Stimulated activated CD4-positive, alpha-beta T cell treated with anti-CD3 and anti-CD28 coated beads, TNF-alpha, amount 100 ng/mL, for 4 hours (primary cell): ENCODE measurements at places on chromosomes 3 and 15.

- DNase-seq, result no peak
Measured at GRCh38 chr3:42696356-42697288, 6.0 kb downstream of the HHATL start.

DNA sequence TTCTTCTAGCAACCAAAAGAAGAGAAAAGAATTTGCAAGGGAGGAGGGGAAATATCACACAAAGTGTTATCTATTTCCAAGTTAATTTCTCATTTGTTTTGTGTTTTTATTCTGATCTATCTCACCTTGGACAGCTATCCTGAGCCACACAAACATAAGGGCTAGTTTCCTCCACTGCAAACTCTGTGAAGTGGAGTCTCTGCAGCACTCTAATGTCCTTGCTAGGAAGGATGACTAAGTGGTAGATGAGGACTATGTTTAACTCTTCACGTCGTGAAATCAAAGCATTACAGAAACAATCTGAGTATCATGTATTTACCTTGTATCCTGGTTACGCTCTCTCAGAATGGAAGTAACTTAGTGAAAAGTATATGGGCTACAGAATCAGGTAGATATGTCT, 33.9 kb upstream of the CHRM5 start:
- no peak for DNase-seq

GRCh38 chr15:29074045-29074444, 188.3 kb downstream of the APBA2 start:
- no peak for DNase-seq

DNA sequence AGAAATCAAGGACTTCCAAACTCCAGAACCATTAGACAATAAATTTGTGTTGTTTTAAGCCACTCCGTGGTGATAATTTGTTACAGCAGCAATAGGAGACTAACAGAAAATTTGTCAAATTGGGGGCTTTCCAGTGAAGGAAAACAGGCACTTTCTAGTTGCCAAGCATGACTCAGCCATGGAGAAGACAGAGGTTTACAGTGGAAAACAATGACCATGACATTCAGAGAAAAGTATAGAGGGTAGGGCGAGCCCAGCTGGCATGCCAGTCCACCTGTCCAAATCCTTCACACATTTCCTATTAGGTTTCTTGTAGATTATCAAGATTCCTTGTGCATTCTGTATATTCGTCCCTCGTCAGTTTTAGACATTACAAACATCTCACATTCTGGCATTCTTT, 24.9 kb downstream of the SLCO2A1 start:
- no peak for DNase-seq

- DNase-seq, result no peak
Measured at GRCh38 chr15:89088605-89089315, 504 bp downstream of the ABHD2 start.

GRCh38 chr3:37761586-37761985, 100.1 kb upstream of the CTDSPL start:
- no peak for DNase-seq

- no peak for DNase-seq
Measured at GRCh38 chr15:31040611-31041010, 49.2 kb upstream of the MTMR10 start.
